ENCODE measurements at places on chromosomes 16 and 17.
A peak's percentile ranks its signal among the peaks of the same experiment; 100 is the strongest.

- DNase-seq, result no peak
Measured at GRCh38 chr16:79628501-79628975, 28.0 kb upstream of the MAF start.

- DNase-seq, result no peak
Measured at GRCh38 chr17:17910060-17910459, 62.1 kb downstream of the TOM1L2 start.

DNA sequence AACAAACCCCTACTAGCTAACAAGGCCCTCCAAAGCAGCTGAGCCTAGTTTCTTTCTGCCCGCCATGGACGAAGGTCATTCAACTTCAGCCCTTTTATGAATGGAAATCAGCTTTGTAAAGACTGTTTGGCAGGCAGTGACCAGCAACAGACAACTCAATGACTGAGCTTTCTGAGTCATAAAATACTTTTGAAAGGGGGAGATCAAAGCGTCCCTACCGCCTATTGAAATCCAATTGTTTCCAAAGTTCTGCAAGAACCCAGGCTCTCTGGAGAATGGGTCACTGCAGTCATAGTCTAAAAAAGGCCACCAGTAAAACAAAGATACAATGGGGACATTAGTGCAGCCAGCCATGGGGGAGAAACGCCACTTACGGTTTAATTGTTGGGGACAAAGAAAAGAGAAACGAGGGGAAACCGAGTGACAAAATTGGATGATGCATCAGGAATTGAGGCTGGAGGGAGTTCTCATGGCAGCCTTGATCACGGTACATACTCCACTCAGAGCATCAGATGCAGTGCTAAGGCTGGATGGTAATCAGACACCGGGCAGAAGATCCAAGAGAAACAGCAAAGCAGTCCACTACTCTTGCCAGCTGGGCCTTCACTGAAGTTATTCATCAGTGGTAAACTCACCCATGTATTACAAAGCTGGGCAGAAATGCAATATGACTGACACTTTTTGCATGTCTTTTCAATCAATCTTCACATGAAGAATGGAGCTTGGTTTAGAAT is 9.8 kb downstream of the ADAMTS18 start:
- no peak for DNase-seq

- DNase-seq, result no peak
Measured at GRCh38 chr17:41629826-41630670, 5.7 kb upstream of the KRT17 start.

DNA sequence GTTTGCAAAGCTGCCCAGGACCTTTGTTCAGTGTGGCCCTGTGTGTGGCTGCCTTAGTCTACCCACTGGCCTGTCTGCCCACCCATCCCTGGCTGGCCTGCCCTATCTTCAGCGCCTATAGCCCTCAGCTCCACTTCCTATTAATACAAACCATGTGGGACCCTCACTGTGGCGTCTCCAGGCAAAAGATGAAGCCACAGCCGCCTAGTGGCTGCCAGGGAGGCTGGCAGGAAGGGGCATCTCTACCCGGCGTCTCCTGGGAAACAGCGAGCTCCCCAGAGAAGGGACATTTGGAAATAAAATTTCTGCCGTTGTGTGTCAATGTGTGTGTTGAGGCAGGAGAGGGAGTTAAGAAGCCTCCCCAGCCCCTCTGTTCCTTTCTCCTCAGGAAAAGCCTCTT is 31.5 kb downstream of the NEUROD2 start:
- peak; percentile 76 for DNase-seq

GRCh38 chr17:82929011-82929622 is 89.3 kb upstream of the ZNF750 start:
- DNase-seq, result no peak

DNA sequence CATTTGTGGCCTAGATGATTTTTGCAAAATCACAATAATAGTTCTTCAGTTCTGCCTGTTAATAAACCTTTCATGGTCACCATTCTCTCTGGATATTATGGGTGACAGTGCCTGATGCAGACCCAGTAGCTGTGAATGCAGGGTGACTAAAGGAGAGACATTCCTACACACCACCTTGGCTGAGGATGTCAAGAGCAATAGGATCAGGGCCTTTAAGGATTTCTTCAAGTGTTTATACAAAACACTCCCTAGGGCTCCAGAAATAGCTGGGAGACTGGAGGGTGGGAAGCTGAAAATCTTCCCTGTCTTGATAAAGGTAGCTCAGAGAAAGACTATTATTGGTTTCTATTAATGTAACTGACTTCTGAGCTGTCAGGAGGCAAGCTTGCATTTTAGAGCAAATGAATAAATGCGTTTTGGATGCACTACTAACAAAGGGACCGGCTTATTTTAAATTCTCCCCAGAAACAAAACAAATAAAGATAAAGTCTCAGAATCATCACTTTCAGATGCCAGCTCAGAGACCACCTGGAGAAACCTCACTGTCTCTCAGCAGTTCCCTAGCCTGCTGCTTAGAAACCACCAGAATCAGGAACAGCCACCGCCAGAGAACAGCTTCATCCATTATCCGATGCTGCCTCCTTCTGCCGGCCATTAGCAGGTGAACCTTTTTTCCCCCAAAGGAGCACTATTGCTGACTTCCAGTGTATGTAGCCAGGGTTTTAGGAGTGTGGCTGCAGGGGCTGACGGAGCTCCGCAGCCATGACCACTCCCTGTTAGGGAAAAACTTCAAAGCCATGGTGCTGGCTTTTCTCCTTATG is 171.4 kb upstream of the DYNLRB2 start:
- no peak for DNase-seq

Measured in NCI-H1436 (cell line).